ENCODE measurements at places on chromosomes 16 and 17.

GRCh38 chr17:79624718-79625478, 14.0 kb upstream of the RBFOX3 start:
- H3K36me3 ChIP-seq = no peaks in the 10 kb centered on the region
- no peak overlapping the region for H3K27ac ChIP-seq
- no peaks in the 10 kb centered on the region for H3K4me1 ChIP-seq

DNA sequence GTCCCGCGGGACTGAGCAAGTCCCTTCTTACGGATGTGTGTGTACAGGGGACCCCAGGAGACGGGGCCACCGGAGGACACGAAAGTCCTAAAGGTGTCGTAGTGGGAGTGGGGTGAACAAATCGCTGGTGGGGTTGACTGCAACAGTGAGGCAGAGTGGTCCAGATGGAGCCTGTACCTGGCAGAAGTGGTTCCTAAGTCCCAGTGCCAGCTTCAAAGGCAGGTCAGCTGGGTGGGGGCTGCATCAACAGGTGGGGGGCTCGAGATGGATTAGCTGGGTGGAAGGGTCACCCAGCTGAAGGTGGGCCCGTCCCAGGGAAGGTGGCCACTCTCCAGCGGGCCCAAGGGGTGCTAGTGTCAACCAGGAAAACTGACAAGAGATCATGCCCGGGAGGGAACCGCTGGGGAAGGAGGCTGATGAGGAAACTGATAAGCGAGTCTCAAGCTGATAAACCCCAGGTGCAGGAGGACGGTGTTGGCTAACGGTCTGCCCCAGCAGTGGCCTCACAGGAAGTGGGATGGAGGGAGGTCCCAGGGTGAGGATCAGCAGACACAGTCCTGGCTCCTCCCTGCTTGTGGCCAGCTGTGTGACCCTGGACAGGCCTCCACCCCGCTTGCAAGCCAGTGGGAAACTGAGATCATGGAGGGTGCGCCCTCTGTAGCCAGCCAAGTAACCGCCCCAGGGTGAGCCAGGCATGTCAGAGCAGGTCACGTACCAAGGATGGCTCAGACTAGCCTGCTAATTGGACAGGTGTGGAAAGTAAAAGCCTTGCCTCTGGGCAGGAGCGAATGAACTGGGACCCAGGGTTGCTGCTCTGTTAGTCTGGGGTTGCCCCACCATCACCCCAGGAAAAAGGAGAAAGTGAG, 1.0 kb downstream of the ORAI3 start:
- peak overlapping the region; percentile 98 for H3K27ac ChIP-seq
- H3K4me3 ChIP-seq = peak overlapping the region; percentile 96
- DNase-seq = no peak
- H3K36me3 ChIP-seq = no peaks in the 10 kb centered on the region

GRCh38 chr17:66960613-66961012, 3.9 kb upstream of the CACNG4 start:
- no peak overlapping the region for H3K27ac ChIP-seq
- no peak overlapping the region for H3K4me3 ChIP-seq
- no peak for DNase-seq
- peaks cover 16% of the 10 kb centered on the region for H3K4me1 ChIP-seq

DNA sequence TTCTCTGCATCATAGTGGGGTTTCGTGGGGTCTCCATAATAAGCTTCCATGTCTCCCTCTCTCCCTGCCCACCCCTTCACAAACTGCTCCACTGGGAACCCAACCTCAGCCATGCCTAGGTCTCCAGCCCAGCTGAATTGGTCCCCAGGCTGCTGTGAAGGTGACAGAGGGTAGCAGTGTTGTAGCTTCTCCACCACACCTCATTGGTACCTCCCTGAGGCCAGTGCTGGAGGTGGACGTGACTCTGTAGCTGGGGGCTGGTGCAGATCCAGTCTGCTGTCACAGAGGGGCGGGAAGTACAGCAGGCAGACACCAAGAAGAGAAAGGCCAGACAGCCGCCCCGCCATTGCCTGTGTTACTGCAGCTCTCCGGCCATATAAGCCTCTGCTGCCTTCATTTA, 82.1 kb downstream of the OR1D5 start:
- no peaks in the 10 kb centered on the region for H3K36me3 ChIP-seq
- H3K27me3 ChIP-seq = no peaks in the 10 kb centered on the region
- DNase-seq = no peak
- H3K4me1 ChIP-seq = peaks cover 16% of the 10 kb centered on the region

- H3K36me3 ChIP-seq = no peaks in the 10 kb centered on the region
- peak overlapping the region; percentile 84 for H3K27ac ChIP-seq
- DNase-seq = no peak
- peaks cover 36% of the 10 kb centered on the region for H3K4me1 ChIP-seq
- peak overlapping the region; percentile 76 for H3K4me3 ChIP-seq
These were observed 1.8 kb downstream of the ZNRF1 start for GRCh38 chr16:75000481-75001081.

DNA sequence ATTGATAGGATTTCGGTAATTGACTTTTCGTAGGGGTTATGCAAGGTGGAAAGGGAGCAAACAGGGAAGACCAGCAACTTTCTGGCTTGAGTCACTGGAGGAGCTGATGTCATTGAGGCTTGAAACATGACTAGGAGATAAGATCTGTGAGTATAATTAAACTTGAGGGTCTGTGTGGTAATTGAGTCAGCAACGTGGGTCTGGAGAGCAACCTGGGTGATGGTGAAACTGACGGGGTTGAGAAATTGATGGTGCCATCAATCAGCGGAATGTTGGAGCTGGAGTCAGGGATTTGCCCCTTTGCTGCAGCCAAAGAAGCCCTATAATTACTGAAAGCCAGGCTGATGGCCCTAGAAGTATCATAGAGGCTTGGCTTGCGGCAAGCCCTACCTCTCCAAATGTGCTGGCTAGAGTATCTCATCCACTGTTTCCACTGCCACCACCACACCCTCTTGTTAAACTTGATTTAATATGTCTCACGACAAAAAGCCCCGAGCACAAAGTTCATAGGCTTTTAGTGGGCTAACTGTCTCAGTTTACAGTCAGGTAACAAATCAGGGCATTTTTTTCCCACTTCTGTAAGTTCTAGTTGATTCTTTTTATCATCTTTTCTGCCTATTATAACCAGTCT, 186.9 kb upstream of the ELAC2 start:
- H3K4me1 ChIP-seq = no peaks in the 10 kb centered on the region
- no peak overlapping the region for H3K27ac ChIP-seq
- H3K4me3 ChIP-seq = no peak overlapping the region
- H3K27me3 ChIP-seq = no peaks in the 10 kb centered on the region
- H3K36me3 ChIP-seq = no peaks in the 10 kb centered on the region

DNA sequence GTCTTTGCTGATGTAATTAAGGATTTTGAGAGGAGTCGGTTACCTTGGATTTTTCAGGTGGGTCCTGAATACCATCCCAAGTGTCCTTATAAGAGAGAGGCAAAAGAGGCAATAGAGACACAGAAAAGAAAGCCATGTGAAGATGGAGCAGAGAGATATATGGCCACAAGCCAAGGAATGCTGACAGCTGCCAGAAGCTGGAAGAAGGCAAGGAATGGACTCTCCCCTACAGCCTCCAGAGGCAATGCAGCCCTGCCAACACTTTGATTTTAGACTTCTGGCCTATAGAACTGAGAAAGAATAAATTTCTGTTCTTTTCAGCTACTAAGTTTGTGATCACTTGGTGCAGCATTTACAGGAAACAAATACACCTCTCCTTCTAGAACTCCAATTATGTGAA, 8.2 kb upstream of the RNFT1 start:
- no peaks in the 10 kb centered on the region for H3K36me3 ChIP-seq
- H3K27ac ChIP-seq = no peak overlapping the region
- H3K4me3 ChIP-seq = no peak overlapping the region
- DNase-seq = no peak
- H3K4me1 ChIP-seq = no peaks in the 10 kb centered on the region

Data from vagina (tissue), 2 donors.